ENCODE measurements at places on chromosomes 2 and 18. TPM values are rescaled to one million over a fixed set of nuclear protein-coding genes. Genes with fewer than 3 reads are reported as not detected.

DNA sequence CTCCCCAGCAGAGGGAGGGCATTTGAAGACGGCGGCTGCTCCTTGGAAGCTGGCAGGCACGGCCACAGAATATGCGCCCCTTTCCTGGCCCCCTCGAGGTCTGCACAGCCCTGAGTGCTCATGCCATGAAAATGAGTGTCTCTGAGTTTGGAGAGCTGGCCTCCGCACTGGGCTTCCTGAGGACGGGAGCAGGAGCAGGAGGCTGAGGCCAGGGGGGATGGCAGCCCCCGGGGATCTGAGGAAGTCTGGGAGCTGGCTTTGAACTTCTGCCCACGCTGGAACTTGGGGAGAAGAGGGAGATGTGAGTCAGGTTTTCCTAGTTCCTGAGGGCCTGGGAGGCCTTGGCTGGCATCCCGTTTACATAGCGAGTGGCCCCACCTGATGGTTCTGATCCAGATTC lies 47.0 kb downstream of the RRM2 start:
- DNase-seq = no peak

DNA sequence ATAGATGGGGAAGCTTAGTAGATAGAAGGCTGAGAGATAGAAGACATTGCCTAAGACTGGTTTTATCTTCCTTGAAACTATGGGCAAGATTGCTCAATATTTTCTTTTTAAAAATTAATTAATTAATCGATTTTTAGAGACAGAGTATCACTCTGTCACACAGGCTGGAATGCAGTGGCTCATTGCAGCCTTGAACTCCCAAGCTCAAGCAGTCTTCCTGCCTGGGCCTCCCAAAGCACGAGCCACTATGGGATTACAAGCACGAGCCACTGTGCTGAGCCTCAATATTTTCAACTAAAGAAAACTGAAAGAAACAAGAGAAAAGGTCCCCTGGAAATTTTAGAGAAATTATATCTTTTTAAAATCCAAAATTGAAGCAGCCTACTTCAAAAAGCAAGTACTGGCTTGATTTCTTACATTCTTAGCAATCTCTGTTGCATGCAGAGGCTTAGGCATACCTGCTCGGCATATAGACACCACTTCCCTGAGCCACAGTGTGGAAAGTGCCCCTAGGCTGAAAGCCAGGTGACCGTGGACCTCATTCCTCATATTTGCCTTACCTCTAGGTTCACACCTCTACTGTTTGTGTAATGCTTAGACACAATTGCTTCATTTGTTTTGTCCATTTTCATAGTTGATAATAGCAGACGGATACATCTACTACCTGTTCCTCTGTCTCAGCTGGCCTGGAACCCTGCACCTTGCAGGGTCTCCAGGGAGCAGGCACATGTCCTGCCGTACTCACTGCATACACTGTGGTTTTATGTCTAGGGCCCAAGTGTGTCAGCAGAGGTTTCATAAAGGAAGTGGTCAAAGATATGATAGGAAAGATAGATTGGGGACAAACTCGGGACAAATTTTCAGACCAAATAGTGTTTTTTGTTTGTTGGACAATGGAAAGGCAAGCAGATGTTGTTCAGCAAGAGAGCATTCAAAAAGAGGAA lies 166.5 kb upstream of the ALPP start:
- no peak for DNase-seq

Gene LYPD1
- 0.23 TPM for total RNA-seq

Gene ABHD1
- not detected for total RNA-seq

All from heart left ventricle (tissue), 16 donors.